ENCODE measurements at places on chromosomes 7 and 10.

DNA sequence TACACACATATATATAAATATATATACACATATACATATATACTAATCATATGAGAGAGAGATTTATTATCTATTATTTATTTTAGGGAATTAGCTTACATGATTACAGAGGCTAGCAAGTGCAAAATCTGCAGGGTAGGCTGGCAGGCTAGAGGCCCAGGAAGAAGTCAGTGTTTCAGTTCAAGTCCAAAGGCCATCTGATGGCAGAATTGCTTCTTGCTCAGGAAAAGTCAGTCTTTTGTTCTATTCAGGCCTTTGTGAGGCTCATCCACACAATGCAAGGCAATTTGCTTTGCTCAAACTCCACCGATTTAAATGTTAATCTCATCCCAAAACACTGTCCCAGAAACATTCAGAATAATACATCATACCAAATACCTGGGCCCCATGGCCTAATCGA lies 2.6 kb upstream of the C10orf120 start:
- DNase-seq = no peak

DNA sequence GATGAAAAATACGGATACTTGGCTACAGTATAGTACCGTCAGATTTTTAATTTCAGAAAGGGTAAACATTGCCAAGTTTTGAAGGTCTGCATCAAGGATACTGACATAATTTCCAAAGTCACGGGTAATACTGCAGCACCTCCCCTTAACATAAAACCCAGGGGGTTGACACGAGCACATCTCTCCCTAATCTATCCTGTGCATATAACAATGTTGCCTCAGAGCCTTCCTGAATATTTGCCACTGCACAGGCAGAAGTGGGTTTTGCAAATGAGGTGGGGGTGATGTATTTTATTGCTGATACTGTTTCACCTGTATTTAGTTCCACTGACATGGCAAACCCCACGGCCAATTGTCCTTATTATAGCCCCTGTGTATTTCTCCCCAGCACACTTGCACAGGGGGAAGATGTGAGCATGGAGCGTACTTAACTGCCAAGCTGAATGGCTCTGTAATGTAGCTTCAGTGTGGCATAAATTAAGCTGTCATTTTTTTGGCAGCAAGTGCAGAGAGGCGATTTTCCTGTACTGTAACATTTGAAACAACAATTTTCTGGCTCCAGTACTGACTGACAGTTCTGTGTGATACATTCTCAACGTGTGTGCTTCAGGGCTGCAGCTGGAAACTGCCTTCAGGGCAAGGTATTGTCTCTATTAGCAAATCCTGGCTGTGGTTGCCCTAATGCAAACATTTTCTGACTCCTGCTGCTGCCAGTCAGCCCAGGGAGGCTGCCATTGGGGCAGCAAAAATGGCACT lies 299.6 kb upstream of the SP4 start:
- no peak for DNase-seq

GRCh38 chr7:28362812-28363211 lies 49.5 kb upstream of the CREB5 start:
- DNase-seq = no peak

DNA sequence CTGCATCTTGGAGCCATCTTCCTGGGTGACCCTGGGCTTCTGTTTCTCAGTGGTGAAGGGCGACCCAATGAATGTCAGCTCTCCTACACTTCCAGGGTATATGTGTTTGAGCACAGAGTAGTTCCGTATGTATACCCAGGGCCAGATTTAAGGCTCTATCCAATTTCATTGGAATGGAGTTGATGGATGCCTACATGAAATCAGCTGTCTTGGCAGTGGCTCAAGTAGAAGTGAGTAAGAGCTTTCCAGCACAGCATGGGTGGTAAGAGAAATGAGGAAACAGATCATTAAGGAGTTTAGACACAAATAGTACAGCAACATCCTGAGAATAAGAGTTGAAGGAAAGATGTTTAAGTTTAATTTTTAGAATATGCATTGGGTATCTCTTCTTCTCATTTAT lies 433.0 kb downstream of the PAXIP1 start:
- no peak for DNase-seq

GRCh38 chr7:38312821-38313220 lies 39.4 kb upstream of the TARP start:
- no peak for DNase-seq

DNA sequence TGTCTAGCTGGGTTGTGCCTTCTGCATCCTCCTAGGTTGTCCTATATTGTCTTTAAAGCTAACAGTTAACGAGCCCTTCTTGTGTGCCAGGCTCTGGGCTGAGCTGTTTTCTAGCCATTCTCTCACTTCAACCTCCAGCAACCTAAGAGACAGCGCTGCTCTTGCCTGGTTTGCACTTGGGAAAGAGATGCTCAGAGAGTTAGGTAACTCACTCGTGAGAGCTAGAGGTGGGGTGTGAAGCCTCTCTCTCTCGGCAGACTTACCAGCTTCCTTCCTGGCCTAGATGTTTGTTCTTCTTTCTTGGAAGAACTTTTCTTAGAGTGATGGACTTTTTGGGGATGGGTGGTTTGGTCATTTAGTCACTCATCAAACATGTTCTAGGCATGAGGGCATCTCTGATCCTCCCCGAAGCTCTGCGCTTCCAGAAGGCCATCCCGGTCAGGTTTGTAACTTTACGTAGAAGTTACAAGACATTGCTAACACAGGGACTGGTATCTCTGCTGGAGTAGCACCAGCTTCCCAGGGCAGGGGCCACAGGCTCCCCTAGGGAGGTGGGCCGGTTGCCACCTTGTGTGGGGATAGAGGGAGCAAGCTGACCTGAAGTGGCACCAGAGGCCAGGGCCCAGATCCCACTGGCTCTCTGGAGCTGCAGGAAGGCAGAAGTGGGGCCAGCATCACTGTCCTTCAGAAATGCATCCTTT lies 14.3 kb downstream of the TSPAN15 start:
- no peak for DNase-seq

- DNase-seq = no peak
Measured at GRCh38 chr7:31171216-31171785, 119.2 kb downstream of the ADCYAP1R1 start.

GRCh38 chr7:126026421-126027088 lies 1096.9 kb upstream of the POT1 start:
- DNase-seq = no peak

DNA sequence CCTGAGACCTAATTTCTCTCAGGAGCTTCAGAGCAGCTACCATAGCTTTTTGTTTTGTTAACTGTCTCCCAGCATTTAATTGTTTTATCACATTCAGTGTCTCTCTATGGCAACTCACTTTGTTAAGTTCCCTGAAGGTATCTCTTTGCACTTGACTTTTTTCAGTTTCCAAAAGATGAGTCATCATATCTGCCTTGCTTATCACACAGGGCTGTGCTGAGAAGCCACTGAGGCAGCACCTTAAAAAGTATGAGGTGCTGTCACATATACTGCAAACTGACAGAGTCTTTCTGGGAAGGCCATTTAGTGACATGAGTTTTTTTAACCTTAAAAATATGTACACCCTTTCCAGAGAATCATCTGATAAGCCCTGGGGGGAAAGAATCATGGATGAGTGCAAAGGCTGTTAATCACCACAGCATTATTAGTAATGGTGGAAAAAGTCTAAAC lies 56.8 kb downstream of the PPP1R3C start:
- no peak for DNase-seq

GRCh38 chr10:17109475-17110207 lies 20.0 kb downstream of the CUBN start:
- DNase-seq = no peak

DNA sequence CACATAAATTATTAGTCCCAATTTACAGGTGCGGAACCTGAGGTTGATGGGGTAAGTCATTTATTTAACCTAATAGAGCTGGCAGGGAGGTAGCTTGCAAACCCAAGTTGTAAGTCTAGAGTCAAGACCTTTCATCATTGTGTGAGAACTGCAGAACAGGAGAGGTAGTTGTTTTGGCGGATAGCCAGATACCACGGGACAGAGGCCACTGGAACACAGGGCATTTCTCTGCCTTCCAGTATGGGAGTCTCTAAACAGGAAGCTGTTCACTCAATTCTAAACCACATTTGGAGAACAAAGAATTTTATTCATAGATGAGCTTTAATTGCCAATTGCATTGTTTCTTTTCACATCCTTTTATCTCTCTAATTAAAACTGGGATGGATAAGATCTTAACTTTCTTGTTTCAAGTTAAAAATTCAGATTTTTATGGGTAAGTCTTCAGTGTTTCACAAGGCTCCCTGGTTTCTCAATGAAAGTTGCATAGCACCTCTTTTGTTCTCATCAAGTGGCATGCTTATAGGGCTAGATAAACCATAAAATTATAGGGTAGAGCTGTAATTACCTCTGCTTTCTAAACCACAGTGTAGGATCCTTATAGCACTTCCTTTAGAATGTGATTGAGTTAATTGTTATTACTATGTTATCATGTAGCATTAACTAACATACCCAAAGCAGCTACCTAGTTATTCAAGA lies 489.0 kb downstream of the GATA3 start:
- DNase-seq = no peak

- DNase-seq = no peak
Measured at GRCh38 chr10:120580918-120581895, 124.2 kb downstream of the PLPP4 start.

- no peak for DNase-seq
Measured at GRCh38 chr7:23334482-23335056, 35.4 kb downstream of the MALSU1 start.

- DNase-seq = no peak
Measured at GRCh38 chr7:51292596-51292995, 24.0 kb downstream of the COBL start.

DNA sequence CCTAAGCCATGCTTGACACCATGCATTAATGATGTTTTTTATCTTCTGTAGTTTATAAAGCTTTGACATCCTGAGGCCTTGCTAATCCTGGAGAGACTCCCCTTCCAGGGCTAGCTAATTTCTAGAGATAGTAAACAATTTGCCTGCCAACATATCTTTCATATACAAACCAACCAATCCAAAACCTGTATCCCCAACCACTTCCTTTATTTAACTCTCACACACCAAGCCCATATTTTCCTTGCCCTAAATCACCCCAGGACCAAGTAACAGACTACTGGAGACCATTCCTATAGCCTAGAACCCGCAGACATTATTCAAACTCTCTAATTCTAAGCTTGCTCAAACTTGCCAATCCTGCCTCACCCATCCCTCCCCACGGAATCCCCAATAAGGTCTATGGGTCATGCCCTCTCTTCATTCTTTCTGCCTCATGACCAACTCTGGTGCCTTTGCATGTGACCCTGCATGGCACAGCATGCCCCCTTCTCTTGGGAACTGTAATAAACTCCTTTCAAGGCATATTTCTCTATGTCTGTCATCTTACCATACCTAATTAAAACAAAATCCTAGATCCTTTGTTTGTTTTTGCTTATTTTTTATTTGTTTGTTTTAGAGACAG lies 116.6 kb upstream of the CACUL1 start:
- DNase-seq = no peak

DNA sequence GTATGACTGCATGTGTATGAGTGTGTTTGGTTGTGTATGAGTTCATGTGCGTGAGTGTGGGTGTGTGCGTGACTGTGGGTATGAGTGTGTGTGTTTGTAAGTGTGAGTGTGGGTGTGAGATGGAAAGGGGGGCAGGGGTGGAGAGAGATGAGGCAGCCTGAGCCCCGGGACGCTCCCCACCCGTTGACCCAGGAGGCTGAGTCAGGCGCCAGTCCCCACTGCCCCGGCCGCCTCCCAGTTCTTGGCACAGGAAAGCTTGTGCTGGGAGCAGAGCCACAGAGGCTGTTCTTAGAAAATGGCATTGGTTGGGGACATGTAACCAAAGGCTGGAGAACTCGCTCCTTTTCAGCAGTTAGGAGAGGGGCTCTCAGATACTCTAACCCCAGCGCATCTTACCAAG lies 27.8 kb upstream of the NUB1 start:
- DNase-seq = no peak

DNA sequence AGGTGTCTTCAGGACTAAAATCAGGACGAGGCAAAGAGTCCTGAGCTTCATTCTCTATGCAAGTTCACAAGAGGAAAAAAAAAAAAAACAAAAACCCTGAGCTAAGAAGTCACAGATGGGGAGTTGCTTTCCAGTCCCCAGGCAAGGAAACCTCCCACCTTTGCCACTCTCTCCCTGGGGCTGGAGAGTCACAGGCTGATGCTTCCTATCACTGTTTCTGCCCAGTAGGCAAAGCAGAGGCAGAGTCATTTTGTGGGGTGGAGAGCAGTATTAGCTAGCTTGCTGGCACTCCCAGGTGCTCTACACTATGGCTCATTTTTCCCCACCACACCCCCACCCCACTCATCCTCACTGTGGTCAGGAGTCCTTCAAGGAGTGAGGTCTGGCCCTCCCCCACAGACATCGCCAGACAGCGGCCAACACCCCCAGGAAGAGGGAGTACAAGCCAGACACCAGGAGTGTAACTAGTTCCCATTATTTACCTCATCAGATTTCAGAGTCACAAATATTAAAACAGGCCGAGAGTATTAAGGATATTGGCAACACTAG lies 34.6 kb upstream of the UNC5B start:
- DNase-seq = no peak

GRCh38 chr10:9868499-9868898 lies 1149.2 kb upstream of the CELF2 start:
- DNase-seq = no peak

DNA sequence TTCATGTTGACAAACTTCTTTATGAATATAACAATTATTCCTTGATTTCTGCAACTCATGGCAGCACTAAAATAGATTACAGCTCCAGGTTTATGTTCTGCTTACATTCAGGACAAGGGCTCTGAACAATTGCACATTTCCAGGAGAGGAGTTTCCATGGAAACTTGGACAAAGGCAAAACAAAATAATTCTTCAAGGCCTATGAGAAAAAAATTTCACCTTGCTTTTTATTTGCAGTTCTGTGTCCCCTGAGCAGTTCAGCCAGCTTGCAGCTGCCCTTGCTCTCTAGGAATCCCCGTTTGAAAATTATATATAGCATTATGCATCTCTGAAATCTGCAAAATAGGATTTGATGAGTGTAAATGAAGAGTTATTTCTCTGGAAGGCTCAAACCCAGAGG lies 71.7 kb downstream of the ARL4A start:
- no peak for DNase-seq

GRCh38 chr10:75708060-75708459 lies 276.6 kb downstream of the LRMDA start:
- no peak for DNase-seq

DNA sequence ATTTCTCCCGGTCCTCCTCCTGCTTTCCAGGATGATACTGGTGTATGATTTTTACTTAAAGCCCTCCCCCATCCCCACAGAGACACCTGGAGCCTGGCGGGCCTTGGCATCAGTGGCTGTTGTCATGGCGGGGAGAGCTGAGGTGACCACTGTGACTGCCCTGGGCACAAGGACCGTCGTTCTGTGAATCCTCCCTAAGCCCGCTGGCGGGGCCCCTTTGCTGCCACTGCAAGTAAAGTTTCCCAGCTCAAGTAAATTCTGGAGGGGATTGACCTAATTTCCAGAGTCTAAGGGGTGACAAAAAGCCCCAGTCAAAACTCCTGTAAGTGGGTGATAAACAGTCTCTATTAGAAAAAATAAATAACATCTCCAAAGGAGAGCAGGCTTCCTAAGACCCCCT lies 393.2 kb upstream of the PODXL start:
- no peak for DNase-seq
